ENCODE measurements at places on chromosomes 5 and 9. TPM values are rescaled to one million over a fixed set of nuclear protein-coding genes. Genes with fewer than 3 reads are reported as not detected.

GRCh38 chr5:135190416-135191083 is 156.5 kb upstream of the PITX1 start:
- DNase-seq = no peak

The MLANA gene
- not detected for total RNA-seq

DNA sequence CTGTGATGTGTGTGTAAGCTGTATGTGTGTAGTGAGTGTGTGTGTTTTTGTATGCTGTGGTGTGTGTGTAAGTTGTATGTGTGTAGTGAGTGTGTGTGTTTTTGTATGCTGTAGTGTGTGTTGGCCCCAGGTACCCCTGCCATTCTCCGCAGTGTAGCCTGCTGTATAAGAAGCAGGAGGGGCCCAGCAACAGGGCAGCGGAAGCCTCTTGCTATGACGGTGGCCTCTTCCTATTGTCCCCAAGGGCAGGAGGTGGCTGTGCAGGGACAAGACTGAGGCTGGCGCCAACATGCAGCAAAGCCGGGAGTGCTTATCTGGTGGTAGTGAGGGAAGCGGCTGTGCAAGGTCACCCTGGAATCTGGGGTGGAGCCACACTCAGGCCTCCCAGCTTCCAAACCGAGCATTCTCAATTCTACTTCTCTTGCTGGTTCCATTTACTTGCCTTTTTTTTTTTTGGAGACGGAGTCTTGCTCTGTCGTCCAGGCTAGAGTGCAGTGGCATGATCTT is 5.1 kb downstream of the SPAAR start:
- DNase-seq = peak; percentile 46

- DNase-seq = no peak
Observed at GRCh38 chr9:97320080-97320642, 12.7 kb downstream of the CCDC180 start.

DNA sequence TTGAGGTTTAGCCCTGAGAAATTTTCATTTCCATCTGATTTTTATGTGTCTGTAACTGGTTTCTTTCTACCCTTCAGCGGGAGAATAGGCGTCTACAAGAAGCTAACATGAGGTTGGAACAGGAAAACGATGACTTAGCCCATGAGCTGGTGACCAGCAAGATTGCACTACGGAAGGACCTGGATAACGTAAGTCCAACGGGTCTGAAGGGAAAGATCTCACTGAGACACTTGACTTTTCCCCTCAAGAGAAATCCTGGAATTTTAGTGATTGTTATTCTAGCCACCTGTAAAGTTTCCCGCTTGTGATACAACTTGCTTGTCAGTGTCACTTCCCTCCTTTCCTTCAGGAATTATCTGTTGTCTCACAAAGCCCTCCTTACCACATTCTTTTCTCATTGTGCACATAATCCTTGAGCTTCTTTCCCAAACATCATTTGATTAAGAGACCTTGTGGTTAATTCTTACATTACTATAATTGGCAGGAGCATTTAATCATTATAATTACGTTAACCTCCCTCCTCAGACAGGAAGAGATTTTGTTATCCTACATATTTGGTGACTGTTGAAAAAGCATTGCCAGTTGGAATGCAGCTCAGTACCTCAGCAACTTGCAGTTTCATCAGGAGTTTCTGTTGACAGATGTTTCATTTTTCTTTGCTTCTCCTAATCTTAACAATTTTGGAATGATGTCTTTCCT is 56.9 kb downstream of the GPR21 start:
- DNase-seq = no peak

- no peak for DNase-seq
Observed at GRCh38 chr5:89236900-89237299, 353.9 kb upstream of the MEF2C start.

The LURAP1L gene
- total RNA-seq = 34.5 TPM

The NEUROG1 gene
- total RNA-seq = not detected

The LRRC70 gene
- total RNA-seq = 18.1 TPM

The GBGT1 gene
- 5.8 TPM for total RNA-seq

GRCh38 chr5:138697720-138698360 is 55.4 kb upstream of the CTNNA1 start:
- DNase-seq = no peak

The COL15A1 gene
- 136 TPM for total RNA-seq

The TAF11L12 gene
- not detected for total RNA-seq

DNA sequence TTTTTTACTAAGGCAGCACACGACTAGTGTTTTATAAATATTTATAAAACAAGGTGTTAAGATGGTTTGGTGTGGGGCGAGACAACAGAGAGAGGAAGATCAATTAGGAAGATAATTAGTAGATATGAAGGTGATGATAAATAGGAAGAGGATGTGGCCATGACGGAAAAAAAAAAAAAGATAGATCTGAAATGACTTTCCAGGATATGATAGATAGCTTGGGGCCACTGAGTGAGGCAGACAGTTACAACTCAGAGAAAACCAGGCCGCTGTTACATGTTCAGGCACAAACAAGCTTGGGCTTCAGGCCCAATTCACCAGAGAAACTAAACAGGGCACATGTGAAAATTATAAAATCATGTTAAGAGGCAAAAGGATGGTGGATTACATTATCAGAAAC is 43.2 kb downstream of the KIAA0825 start:
- DNase-seq = no peak

DNA sequence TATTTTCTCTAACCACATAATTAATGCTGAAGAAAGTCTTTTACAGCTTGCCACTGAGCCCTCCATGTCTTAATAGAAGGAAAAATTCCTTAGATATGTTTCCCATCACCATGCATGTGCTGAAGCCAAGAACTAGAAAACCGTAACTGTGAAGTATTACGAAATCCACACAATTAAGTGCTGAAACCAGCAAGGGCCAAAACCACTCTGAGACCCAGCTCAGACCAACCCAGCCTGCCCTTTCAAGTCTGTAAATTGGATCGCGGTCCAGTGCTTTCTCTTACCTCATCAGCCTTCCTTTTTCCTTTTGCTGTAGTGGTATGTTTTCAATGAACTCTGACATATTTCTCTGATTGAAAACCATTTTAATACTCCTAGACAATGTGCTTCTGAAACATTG is 26.3 kb downstream of the SEMA5A start:
- DNase-seq = no peak

The ANP32B gene
- total RNA-seq = 11.3 TPM

- DNase-seq = no peak
Observed at GRCh38 chr9:21144603-21145002, 3.0 kb upstream of the IFNW1 start.

DNA sequence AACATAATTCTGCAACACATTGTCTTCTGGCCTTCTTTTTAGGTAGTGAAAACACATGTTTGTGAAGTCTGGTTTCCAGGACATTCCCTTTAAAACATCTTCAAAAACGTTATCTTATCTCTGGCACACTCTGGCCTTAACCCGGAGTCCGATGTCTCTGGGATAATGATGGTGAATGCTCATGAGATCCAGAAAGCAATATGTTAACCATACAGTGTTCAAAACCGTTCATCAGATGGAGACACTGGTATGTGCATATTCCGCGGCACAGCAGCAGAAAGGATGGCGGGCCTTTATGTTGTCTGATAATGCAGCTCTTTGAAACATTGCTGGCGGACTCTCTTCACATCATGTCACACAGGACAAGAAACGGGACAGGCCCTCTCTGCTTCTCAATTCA is 605.2 kb downstream of the CCDC171 start:
- DNase-seq = no peak

The FOXD4 gene
- not detected for total RNA-seq

DNA sequence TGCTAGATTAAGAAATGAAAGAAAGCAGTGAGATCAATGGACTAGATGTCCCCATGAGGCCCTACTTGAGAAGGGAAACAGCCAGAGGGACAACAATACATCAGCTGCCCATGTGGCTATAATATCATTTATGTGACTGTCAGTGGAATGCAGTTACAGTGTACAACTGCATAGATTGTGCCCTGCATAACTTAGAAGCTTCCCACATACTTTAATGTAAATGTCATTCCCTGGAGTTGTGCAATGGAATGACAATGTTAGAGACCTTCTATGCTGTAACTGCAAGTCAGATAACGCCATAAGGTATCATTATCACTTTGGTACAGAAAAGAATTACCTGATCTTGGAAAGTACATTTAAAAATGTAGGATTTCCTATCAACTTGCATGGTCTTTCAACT is 67.4 kb downstream of the FBN2 start:
- no peak for DNase-seq

The PRXL2C gene
- 19.7 TPM for total RNA-seq

The FAM169A gene
- 9.0 TPM for total RNA-seq

DNA sequence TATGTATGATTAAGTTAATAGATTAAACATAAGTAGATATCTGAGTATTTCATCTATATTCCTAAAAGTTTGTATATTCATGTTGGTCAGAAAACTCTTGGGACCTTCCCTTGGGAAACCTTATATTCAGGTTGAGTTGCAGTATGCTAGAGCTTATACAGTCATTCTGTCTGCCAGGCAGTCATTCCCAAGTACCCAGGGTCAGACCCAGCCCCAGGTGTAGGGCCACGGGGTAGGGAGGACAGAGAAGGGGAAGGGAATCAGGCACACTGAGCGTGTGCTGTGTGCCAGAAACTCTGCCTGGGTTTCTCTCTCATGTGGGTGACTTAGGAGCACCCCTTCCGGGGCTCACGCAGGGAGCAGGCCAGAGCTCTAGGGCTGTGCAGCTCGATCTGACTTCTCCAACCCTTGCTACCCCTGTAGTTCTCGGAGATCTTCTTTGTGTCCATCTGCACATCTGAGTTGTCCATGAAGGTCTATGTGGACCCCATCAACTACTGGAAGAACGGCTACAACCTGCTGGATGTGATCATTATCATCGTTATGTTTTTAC is 28.2 kb downstream of the CATSPER3 start:
- no peak for DNase-seq

DNA sequence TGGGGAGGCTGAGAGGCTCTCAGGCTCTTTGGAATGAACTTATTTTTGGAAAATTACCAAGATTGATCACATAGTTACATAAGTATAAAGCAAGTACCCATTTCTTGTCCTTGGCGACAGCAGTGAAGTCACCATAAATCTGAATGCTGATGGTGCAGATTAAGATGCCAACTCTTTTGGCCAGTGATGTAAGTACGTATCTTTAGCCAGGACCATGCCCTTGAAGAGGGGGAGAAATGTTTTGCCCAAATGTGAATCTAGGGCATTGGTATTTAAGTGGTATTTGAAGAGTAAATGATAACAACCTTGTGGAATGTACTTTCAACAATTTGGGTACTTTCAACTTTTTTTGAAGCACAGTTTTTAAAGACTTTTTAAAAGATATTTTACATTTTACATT is 68.2 kb upstream of the RAD23B start:
- no peak for DNase-seq

DNA sequence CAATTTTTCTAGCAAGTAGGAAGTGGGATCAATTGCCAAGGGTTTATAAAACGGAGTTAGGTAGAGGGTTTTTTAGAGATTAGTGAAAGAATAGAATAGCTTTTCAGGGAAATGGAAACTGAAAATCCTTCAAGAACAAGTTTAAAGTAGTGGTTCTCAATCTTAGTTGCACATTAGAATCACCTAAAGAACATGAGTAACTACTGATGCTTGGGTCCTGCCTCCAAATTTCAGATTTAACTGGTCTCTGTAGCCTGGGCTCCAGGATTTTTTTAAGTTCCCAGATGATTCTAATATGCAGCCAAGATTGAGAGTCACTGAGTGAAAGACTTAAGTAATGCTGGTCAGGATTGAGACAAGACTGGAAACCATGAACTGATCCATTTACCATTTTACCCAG is 20.5 kb downstream of the ELOVL7 start:
- no peak for DNase-seq

The NRARP gene
- 6.3 TPM for total RNA-seq

The DEPDC1B gene
- 8.4 TPM for total RNA-seq

DNA sequence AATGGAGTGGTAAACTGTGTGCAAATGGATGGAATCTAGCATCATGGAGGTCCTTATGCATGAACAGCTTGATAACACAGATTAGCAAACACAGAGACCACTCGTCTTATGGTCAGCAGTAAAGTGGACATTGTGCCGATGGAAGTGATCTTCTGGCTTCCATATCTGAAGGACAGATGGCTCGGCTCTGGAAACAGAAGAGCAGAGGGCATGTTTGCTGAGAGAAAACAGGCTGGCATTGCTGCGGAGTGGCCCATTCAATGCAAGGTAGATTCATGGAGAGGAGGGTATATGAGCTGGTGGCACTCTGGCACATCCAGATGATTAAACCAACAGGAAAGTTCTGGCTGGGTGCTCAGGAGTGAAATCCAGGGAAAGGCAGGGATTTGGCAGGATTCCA is 513.2 kb downstream of the DIRAS2 start:
- no peak for DNase-seq

GRCh38 chr9:32596096-32596865 is 23.3 kb upstream of the NDUFB6 start:
- DNase-seq = no peak

DNA sequence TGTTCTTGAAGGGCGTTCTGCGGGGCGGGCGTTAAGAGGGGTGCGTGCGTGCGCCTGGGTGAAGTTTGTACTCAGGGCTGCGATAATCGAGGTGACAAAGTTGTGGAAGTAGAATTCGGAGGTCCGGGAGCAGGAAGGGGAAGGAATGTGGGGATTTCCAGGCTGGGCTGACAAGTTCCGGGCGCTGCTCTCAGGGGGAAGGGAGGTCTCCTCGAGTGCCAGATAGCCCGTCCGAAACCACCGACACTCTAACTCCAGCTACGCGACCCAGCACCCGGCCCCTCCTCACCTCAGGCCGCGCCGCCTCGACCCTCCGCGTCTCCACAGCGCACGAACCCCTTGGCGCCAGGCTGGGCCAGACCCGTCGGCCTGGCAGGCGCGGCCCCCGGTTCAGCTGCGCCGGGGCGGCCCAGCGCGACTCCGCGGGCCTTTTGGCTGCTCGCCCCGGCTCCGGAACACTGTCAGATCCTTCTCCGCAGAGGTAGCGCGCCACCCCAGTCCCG is at the start of gene IL6ST:
IL6ST (minus strand) TSS at position 469 of the 503 bp plus-strand sequence. CDS start 18,685 bp downstream, outside the sequence.
- DNase-seq = peak; percentile 55

DNA sequence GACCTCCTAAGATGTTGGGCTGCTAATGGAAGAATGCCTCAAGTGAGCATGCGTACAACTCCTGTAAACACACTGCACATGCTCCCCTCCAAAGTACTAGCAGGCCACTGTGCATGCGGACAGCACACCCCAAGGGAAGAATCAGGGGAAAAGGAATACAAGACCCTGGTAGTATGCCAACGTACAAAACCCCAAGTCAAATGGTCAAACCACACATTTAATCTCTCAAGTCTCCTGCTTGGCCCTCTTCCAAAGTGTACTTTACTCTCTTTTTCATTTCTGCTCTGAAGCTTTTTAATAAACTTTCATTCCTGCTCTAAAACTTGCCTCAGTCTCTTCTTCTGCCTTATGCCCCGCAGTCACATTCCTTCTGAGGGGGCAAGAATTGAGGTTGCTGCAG is 466.4 kb downstream of the DMRTA1 start:
- DNase-seq = no peak

The ADGRD2 gene
- total RNA-seq = not detected

- DNase-seq = no peak
Observed at GRCh38 chr9:116030517-116030916, 123.1 kb upstream of the PAPPA start.

- no peak for DNase-seq
Observed at GRCh38 chr9:26856413-26857032, 36.1 kb downstream of the CAAP1 start.

The FRMD3 gene
- 10.8 TPM for total RNA-seq

The RASGRF2 gene
- 5.0 TPM for total RNA-seq

- DNase-seq = peak; percentile 25
Observed at GRCh38 chr9:76521244-76521681, 62.3 kb downstream of the GCNT1 start.

The SLC36A3 gene
- not detected for total RNA-seq
